ENCODE measurements at places on chromosomes 3 and 15. TPM values are rescaled to one million over a fixed set of nuclear protein-coding genes. Genes with fewer than 3 reads are reported as not detected.

Gene GRIP2
- total RNA-seq = 14.9 TPM

Gene NMNAT3
- total RNA-seq = 5.8 TPM

Gene TMEM207
- not detected for total RNA-seq

Gene DZIP3
- 16.6 TPM for total RNA-seq

DNA sequence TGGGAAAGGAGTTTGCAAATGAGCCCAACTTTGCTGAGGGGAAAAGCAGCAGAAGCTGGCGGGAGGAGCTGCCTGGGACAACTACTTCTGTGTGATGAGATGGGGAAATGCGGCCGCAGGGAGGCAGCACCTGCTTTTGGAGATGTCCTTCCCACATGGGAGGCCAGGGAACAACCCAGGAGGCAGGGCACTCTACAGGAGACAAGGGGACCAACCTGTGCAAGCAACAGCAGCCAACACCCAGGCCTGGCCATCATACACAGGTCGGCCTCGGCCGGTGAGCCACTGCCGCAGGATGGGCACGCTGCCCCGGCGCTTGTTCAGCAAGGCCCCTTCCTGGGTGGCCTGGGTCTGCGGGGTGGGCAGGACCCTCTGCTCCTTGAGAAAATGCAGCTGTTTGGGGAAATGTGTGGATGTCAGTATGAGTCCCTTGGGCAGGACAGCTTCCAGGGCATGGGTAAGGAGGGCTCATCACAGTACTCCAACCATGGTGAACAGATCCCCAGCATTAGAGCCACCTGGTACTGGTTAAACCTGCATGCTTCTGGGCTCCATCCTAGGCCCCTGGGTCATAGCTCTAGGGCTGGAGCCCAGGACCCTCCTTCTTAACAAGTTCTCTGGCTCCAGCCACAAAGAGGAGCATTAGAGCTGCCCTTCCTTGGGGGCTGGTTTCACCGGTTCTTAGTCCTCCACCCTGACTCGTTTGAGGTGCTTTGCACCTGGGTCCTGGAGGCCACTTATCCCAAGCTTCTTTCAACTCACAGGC is 11.6 kb downstream of the EPB42 start:
- DNase-seq = no peak
- no peak overlapping the region for H3K27ac ChIP-seq
- no peaks in the 10 kb centered on the region for H3K4me1 ChIP-seq

DNA sequence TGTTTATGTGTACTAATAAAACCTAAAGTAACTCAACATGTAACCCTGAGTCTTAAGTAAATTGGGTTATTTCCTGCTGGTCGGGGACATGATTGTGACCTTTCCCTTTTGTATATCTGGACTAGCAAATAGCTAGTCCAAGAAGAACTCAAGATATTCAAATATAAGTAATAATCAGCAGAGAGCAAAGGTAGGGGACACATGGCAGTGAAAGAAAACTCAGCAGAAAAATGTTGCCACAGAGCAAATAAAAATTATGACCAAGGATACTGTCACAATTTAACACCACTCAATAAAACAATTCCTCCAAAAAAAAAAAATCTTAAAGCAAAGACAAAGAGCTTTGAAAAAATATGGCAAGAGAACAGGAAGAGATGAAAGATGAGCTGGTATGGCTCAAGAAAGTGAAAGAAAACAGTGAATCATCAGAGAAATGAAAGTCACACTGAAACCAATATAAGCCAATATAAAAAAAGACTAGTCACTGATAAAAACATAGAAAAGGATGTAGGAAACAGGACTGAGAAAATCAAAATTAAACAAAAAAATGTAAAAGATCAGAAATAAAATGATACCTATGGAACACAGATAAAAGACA is 43.4 kb downstream of the HLTF start:
- DNase-seq = no peak
- H3K4me3 ChIP-seq = no peak overlapping the region
- no peaks in the 10 kb centered on the region for H3K27me3 ChIP-seq

DNA sequence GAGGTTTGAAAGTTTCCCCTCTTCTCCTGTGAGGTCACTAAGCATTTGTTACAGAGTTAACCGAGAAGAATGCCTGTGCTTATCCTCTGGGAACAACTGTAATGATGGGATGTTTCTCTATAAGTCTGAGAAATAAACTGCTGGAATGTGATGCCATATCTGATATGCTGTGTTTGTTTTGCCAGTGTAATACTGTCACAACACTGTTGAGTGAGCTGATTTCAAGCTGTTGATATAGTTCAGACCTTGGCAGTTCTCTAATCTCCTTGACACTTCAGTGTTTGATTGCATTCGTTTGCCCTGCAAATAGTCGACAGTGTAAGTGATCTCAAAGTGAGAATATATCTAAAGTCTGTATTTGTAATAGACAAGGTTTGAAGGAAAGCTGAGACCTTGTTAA is 73.3 kb downstream of the PTPRG start:
- peaks cover 7% of the 10 kb centered on the region for H3K4me1 ChIP-seq
- no peaks in the 10 kb centered on the region for H3K27me3 ChIP-seq
- DNase-seq = peak; percentile 45
- H3K4me3 ChIP-seq = no peak overlapping the region
- no peak overlapping the region for H3K27ac ChIP-seq

GRCh38 chr3:16183601-16184270 is 9.3 kb downstream of the GALNT15 start:
- H3K27ac ChIP-seq = no peak overlapping the region
- DNase-seq = peak; percentile 89
- no peaks in the 10 kb centered on the region for H3K27me3 ChIP-seq
- H3K36me3 ChIP-seq = no peaks in the 10 kb centered on the region
- H3K4me3 ChIP-seq = no peak overlapping the region
- peaks cover 9% of the 10 kb centered on the region for H3K4me1 ChIP-seq

- peaks cover 30% of the 10 kb centered on the region for H3K36me3 ChIP-seq
- no peak overlapping the region for H3K4me3 ChIP-seq
- DNase-seq = no peak
- no peak overlapping the region for H3K27ac ChIP-seq
- no peaks in the 10 kb centered on the region for H3K27me3 ChIP-seq
- H3K4me1 ChIP-seq = peaks cover 9% of the 10 kb centered on the region
Observed at GRCh38 chr3:184391266-184391665, 11.4 kb downstream of the CHRD start.

DNA sequence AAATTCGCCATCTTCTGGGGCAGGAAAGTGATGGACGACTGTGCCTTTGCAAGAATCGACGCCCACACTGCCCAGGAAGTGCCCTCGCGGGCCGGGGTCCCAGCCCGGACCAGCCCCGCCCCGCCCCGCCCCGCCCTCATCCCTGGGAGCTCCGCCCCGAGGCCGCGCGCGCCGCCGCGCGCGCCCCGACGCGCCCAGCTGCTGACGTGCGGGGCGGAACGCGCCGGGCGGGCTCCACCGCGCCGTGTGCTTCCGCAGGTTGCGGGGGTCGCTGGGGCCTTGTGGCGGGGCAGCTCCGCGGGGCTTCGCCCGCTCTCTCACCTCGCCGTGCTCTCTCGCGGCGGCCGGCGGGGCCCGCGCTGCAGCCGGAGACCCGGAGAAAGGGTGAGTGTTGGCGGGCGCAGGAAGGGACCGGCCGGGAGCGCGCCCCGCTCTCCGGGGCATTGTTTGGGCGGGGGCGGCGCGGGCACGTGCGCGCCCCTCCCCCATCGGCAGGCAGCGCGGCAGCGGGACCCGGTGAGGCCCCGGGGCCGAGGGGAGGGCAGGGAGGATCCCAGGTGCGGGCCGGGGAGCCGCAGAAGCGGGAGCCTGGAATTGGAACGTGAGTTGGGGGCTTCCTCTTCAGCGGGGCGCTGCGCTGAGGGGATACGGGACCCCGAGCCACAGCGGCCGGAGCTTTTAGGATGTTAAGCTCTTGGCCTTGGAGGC is at the start of gene YEATS2:
TSS of gene YEATS2 (plus strand) at position 188 of the 708 bp plus-strand sequence. CDS start 17,366 bp downstream, outside the sequence.
- H3K4me1 ChIP-seq = peaks cover 13% of the 10 kb centered on the region
- H3K4me3 ChIP-seq = peak within 1 kb of the TSS; percentile 93
- peak within 1 kb of the TSS; percentile 95 for H3K27ac ChIP-seq
- no peaks in the 10 kb centered on the region for H3K27me3 ChIP-seq
- DNase-seq = peak; percentile 87

DNA sequence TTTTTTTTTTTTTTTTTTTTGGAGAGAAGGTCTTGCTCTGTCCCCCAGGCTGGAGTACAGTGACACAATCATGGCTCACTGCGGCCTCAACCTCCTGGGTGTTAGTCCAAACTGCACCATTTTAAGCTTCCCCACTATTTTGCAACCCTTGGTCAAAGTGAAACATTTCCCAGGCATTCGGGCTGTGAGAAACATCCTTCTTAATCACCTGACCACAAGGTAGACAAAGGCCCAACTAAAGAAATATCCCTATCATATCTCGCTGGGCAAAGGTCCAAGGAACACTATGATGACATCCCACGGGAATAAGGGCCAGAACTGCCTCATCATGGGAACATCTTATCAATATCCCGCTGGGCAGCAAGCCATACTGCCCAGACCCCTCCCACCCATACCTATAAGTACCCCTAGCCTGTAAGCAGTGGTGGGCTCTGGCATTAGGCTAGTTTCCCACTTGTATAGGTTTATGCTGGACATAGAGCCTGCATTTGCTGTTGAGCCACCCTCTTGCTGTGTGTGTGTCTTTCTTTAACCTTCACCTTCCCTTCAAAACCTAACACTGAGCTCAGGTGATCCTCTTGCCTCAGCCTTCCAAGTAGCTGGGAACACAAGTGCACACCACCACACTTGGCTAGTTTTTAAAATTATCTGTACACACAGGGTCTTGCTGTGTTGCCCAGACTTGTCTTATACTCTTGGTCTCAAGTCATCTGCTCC is 95.2 kb downstream of the SEMA5B start:
- no peak overlapping the region for H3K4me3 ChIP-seq
- peaks cover 3% of the 10 kb centered on the region for H3K27me3 ChIP-seq
- no peak for DNase-seq
- no peak overlapping the region for H3K27ac ChIP-seq
- H3K36me3 ChIP-seq = no peaks in the 10 kb centered on the region

DNA sequence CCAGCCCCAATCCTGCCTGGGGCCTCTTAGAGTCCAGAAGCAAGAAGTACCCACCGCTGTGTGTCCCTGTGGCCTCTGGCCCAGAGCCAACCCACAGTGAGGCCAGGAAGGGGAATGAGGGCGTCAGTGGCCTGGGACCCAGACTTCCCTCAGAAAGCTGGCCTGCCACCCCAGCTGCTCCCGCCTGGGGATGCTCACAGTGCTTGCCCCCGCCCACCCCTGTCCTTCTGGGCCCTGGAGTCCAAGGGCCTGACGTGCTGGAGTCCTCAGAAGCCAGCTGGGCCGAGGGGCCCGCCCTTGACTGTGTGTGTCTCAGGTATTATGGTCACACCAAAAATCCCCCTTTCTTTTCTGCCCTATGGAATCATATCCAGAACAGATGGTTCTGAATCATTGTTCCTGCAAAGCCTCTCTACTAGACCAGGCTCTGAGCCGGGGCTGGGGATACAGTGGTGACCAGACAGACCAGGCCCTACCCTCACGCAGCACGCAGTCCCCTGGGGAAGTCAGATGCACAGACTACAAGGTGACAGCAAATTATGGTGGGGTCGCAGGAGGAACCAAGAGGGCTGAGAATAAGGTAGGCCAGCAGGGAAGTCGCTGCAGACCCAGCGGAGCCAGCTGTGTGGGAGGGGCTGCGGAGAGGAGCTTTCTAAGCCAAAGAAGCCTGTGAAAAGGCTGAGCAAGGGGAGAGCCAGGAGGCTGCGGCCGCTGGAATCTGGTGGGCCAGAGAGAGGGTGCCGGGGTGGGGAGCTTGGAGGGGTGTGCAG is 99.1 kb downstream of the VGLL4 start:
- H3K4me1 ChIP-seq = peaks cover 33% of the 10 kb centered on the region
- H3K27ac ChIP-seq = peak overlapping the region; percentile 45
- H3K4me3 ChIP-seq = no peak overlapping the region

DNA sequence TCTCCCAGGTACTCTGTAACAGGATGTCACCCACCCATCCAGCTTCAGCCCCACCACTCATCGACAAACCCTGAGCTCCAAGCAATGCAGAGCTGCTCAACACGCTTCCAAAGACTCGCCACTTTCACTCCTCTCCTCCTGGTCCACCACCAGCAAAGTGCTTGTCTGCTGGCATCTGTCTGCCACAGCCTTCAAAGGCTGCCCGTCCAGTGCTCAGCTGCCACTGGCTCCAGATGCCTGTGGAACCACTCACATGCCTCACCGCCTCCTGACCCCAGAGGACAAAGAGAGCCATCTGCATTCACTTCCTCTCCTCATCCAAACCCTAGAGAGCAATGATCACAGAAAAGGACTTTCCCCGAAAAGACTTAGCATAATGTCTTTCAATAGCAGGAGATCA is 109.5 kb upstream of the OCA2 start:
- H3K27me3 ChIP-seq = no peaks in the 10 kb centered on the region
- peaks cover 11% of the 10 kb centered on the region for H3K36me3 ChIP-seq
- no peaks in the 10 kb centered on the region for H3K4me1 ChIP-seq
- no peak overlapping the region for H3K4me3 ChIP-seq

GRCh38 chr3:47661121-47661752 is 82.6 kb upstream of the CSPG5 start:
- no peaks in the 10 kb centered on the region for H3K27me3 ChIP-seq
- no peak overlapping the region for H3K4me3 ChIP-seq
- no peak overlapping the region for H3K27ac ChIP-seq
- peak; percentile 11 for DNase-seq

GRCh38 chr3:2810723-2811122 is 299.5 kb downstream of the IL5RA start:
- no peak overlapping the region for H3K4me3 ChIP-seq
- no peaks in the 10 kb centered on the region for H3K27me3 ChIP-seq
- no peaks in the 10 kb centered on the region for H3K4me1 ChIP-seq
- no peaks in the 10 kb centered on the region for H3K36me3 ChIP-seq
- H3K27ac ChIP-seq = no peak overlapping the region

DNA sequence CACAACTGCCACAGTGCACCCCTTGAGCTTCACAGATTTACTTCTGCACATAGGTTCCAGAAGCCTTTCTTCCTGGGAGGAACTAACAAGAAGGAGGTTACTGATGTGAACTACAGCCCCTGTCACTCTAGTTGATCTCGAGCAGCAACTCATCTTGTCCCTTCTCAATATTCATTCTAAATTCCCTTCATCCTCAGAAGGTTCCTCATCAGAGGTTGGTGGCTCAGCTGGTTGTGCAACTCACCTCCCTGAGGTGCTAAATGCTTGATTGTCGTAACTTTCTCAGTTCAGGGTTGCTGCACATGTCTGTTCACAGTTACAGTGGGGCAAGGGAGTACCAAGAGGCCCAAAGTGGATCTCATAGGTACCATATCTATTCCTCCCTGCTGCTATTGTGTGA is 5.7 kb upstream of the A4GNT start:
- H3K4me3 ChIP-seq = no peak overlapping the region
- H3K36me3 ChIP-seq = no peaks in the 10 kb centered on the region
- no peak overlapping the region for H3K27ac ChIP-seq
- DNase-seq = no peak
- H3K4me1 ChIP-seq = no peaks in the 10 kb centered on the region

GRCh38 chr3:186669378-186670084 is 3.7 kb downstream of the HRG start:
- DNase-seq = no peak
- no peaks in the 10 kb centered on the region for H3K4me1 ChIP-seq
- no peak overlapping the region for H3K27ac ChIP-seq
- H3K4me3 ChIP-seq = no peak overlapping the region

- no peak overlapping the region for H3K4me3 ChIP-seq
- no peak overlapping the region for H3K27ac ChIP-seq
- no peaks in the 10 kb centered on the region for H3K4me1 ChIP-seq
- DNase-seq = no peak
Observed at GRCh38 chr3:142808103-142808917, 80.6 kb downstream of the PCOLCE2 start.
